Amniotic epithelial cell (primary cell): ENCODE measurements at places on chromosomes 5 and 9.

DNA sequence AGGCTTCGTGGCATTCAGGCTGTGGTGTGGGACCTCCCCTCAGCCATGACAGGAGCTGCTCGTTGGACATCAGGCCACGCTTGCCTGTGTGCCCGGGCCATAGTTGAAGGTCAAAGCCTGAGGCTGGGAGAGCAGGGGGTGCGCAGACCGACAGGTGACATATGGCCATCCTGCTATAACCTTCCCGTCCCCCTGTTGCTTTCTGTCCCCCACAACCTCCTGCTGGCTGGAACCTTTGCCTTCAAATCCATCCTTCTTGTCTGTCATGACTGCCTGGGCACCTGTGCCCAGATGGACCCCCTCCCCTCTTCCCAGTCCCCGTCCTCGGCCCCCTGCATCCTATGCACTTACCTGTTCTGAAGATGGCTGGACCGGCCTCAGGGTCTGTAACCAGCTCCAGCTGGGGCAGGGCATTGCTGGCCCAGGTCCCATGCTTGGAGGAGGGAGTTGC, 83.2 kb downstream of the WNK2 start:
- no peak for DNase-seq

GRCh38 chr5:27639005-27639612, 600.7 kb upstream of the CDH9 start:
- DNase-seq, result no peak

DNA sequence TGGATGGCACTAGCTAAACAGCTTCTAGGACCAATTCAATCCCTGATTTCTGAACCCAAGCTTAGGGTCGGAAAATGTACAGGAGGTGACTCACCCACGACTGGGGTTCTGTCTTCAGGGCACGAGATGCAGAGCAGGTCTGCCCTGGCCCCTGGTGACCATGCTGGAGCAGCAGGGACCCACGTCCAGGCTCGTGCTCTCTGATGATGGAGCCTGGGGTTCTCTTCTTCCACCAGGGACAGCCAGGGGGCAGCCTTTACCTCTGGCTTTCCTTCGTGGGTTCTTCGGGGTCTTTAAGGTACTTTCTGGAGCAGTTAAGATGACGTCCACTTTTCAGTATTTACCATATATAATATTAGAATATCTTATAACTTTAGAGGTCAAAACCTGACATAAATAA, 2.1 kb downstream of the CFAP77 start:
- no peak for DNase-seq

DNA sequence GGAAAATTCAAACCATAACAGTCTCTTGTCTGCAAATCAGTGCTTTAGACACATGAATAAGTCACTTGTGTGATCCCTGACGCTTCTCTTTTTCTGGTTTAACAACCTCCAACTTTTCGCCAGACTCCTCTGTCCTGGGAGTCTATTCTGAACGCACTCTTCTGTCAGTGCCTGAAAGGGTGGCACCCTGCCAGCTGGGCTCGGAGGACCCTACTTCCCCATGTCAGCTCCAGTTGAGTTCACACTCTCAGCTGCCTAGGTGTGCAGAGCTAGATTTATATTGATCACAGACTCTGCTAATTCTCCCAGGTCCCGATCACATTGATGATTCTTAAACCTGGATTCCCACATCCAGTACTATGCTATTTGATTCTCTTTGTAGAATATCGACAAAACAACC, 649.1 kb downstream of the BNC2 start:
- DNase-seq, result no peak

GRCh38 chr9:118665226-118665919, 703.9 kb downstream of the BRINP1 start:
- DNase-seq, result no peak

- DNase-seq, result no peak
Observed at GRCh38 chr5:111171-111570, 19.2 kb downstream of the PLEKHG4B start.

- DNase-seq, result peak; percentile 89
Observed at GRCh38 chr9:91933556-91934352, 16.3 kb downstream of the ROR2 start.

- DNase-seq, result no peak
Observed at GRCh38 chr5:135441919-135442318, 5.2 kb downstream of the DCANP1 start.

GRCh38 chr5:90803381-90803780, 244.8 kb downstream of the ADGRV1 start:
- DNase-seq, result no peak

- DNase-seq, result no peak
Observed at GRCh38 chr9:133332381-133332730, 3.6 kb downstream of the SURF6 start.

- no peak for DNase-seq
Observed at GRCh38 chr9:77748214-77748772, 100.2 kb upstream of the GNA14 start.

DNA sequence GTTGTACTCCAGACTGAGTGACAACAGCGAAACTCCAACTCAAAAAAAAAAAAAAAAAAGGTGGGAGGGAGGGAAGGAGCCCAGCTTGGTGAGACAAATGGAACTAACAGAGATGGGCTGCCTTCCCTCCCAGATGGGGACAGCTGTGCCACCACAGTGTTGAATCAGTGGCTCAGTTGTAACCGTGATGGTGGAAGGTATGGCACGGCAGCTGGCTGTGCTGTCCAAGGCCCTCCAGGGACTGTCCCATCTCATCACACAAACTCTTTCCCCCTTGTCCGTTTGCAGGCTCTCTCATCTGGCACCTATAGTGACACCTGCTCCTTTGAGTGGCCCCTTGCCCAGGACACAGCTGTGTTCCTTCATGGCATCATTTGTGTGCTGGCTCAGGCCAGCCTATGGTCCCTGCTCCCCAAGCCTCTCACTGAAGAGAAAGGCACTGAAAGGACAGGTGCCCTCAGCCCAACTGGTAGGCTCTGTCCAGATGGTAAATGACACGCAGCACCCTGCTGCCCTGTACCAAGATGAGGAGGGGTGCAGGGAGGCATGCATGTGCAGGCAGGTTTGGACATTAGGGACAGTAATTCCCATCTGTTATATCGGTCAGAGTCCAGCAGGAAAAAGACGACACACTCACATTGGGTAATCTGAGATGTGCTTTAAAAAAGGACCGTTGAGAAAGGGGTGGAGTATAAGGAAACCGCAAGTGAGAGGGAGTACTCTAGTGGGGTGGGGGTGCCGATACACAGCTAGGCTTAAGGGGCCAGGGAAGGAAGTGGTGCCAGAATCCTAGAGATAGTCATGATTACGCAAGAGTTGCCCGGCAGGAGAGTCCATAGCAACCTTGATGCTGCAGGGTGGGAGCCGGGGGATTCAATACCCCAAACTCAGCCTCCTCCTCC, 4.3 kb downstream of the SMIM33 start:
- peak; percentile 98 for DNase-seq

DNA sequence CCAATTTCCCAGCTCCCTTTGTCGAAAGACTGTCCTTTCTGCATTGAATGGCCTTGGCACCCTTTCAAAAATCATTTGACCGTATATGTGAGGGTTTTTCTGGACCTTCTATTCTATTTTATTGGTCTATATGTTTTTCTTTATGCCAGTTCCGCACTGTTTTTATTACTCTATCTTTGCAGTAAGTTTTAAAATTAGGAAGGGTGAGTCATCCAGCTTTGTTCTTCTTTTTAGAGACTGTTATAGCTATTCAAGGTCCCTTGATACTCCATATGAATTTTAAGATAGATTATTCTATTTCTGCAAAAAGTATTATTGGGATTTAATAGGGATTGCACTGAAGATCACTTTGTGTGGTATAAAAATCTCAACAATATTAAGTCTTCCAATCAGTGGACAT, 44.2 kb upstream of the STARD4 start:
- DNase-seq, result no peak
